ENCODE measurements at places on chromosomes 6 and 20. TPM values are rescaled to one million over a fixed set of nuclear protein-coding genes. Genes with fewer than 3 reads are reported as not detected.

C2 gene
- total RNA-seq = 0.69 TPM

- no peak for DNase-seq
These were observed 2.0 kb downstream of the FOXC1 start for GRCh38 chr6:1611572-1612298.

DNA sequence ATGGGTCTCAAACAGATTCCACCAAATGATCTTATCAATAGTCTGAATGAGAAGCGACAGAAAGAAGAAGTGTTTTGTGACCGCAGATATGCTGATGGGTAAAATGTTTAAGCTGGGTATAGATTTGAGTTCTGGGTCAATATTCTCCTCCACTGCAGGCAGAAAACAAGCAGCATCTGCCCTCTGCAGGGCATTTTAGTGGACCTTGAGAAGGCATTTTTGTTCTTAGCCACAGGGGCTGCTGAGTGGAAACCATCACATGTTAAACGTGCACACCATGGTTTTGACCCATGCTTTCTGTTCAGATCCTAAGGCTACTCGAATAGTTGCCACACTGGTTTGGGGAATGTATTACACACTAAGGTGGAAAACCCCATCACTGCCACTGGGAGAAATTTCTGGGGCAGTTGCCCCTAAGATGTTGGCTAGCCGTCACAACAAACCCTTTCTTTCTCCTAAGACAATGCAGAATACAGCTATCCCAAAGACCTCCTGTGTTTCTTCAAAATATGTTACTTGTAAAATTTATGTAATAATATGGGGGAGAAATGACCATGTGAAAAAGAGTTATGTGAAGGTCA is 5.5 kb downstream of the POU3F2 start:
- DNase-seq = no peak

RIMS4 gene
- total RNA-seq = 0.35 TPM

GRCh38 chr6:131958095-131958494 is 6.9 kb upstream of the CCN2 start:
- DNase-seq = no peak

LST1 gene
- total RNA-seq = not detected

GRCh38 chr6:137297887-137298286 is 78.7 kb upstream of the IFNGR1 start:
- DNase-seq = no peak

GRCh38 chr20:24678351-24679106 is 209.1 kb downstream of the SYNDIG1 start:
- no peak for DNase-seq

DNA sequence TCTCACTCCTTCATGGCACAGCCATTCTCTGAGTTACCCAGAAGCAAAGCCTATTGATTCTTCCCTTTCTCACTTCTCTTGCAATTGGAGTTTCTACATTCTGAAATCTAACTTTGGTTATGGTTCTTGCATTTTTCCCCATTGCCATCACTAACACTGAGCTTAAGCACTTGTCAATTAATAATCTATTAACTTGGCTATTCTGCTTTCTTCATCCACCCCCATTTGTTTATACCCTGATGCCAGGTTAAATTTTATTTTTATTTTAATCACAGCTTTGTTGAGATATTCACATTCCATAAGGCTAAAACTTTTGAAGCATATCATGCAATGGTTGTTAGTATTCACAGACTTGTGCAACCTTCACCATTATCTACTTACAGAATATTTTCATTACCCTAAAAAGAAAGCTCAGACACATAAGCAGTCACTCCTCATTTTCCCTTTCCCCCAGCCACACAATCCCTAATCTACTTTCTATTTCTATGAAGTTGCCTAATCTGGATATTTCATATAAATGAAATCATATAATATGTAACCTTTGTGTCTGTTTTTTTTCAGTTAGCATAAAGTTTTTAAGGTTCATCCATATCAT is 222.3 kb downstream of the UBE3D start:
- DNase-seq = no peak

HM13 gene
- 97.3 TPM for total RNA-seq

THEMIS gene
- not detected for total RNA-seq

DNA sequence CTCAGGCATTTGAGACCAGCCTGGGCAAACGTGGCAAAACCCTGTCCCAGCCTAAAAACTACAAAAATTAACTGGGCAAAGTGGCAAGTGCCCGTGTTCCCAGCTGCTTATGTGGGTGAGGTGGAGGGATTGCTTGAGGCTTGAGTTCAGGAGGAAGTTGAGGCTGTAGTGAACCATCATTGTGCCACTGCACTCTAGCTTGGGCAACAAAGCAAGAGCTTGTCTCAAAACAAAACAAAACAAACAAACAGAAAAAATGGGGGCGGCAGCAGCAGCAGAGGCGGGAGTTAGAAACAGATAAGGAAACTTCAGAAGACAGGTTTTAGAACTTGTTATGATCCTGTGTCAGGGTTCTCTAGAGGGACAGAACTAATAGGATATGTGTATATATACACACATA is 49.0 kb downstream of the SCAF8 start:
- DNase-seq = no peak

GRCh38 chr6:14748679-14749078 is 497.2 kb upstream of the JARID2 start:
- DNase-seq = no peak

DNA sequence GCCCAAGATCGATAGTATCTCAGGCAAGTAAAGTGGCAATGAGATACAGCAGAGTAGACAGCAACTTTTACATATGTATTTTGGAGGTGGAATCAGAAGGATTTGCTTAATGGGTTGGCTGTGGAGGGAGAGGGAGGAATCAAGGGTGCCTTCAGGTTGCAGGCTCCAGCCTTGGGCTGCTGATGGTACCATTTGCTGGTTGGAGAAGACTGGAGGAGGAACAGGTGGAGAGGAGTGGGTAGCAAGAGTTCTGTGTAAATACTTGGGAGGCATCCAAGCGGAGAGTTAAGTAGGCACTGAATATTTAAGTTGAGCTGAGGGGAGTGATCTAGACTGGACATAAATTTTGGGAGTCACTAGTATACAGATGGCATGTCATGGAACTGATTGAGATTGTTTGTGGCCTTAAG is 5.2 kb downstream of the BICRAL start:
- DNase-seq = no peak

PPP1R14C gene
- not detected for total RNA-seq

DNA sequence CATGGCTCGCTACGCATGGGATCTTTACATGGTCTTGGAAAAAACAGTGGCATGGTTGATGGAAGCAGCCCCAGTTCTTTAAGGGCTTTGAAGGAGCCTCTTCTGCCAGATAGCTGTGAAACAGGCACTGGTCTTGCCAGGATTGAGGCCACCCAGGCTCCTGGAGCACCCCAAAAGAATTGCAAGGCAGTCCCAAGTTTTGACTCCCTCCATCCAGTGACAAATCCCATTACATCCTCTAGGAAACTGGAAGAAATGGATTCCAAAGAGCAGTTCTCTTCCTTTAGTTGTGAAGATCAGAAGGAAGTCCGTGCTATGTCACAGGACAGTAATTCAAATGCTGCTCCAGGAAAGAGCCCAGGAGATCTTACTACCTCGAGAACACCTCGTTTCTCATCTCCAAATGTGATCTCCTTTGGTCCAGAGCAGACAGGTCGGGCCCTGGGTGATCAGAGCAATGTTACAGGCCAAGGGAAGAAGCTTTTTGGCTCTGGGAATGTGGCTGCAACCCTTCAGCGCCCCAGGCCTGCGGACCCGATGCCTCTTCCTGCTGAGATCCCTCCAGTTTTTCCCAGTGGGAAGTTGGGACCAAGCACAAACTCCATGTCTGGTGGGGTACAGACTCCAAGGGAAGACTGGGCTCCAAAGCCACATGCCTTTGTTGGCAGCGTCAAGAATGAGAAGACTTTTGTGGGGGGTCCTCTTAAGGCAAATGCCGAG is 78.2 kb downstream of the ASXL1 start:
- DNase-seq = no peak

GRCh38 chr6:122788663-122789181 is 336 bp upstream of the SMPDL3A start:
- no peak for DNase-seq

DNA sequence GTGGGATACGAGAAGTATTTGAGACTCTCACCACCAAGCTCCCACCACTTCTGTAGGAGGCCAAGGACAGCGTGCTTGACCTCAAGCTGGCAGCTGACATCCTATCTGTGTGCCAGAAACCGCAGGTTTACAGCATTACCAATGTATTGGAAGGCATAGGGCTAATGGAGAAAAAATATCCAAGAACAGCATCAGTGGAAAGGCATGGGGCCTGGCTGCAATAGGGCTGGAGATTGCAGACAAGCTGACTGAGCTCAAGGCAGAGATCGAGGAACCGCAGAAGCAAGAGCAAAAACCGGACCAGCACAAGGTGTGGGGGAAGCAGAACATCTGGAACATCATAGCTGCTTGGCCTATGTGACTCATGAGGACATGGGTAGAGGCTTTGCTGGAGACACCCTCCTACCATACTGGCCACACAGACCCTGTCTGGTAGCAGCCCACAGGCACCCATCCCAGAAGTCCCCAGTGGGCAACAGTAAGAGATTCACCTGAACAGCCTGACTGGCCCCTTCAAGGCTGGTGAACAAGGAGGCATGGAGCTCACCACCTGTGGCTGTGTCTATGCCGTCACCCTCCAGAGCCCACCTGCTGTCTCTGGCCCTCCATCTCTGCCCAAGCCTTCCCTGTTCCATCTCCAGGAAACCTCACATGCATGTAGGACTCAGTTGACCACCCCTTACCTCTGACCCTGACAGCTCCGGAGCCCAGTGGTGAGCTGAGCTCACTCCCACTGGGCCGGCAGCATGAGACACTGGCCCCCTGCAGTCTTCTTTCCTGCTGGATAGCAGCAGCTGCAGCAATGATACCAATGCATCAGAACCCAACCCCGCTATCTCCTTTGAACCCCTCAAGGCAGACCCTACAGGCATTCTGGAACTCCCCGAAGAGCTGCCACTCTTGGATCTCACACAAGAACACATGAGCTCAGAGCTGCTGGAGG is 171.1 kb downstream of the KIF6 start:
- no peak for DNase-seq

JPH2 gene
- total RNA-seq = 1.7 TPM

DNA sequence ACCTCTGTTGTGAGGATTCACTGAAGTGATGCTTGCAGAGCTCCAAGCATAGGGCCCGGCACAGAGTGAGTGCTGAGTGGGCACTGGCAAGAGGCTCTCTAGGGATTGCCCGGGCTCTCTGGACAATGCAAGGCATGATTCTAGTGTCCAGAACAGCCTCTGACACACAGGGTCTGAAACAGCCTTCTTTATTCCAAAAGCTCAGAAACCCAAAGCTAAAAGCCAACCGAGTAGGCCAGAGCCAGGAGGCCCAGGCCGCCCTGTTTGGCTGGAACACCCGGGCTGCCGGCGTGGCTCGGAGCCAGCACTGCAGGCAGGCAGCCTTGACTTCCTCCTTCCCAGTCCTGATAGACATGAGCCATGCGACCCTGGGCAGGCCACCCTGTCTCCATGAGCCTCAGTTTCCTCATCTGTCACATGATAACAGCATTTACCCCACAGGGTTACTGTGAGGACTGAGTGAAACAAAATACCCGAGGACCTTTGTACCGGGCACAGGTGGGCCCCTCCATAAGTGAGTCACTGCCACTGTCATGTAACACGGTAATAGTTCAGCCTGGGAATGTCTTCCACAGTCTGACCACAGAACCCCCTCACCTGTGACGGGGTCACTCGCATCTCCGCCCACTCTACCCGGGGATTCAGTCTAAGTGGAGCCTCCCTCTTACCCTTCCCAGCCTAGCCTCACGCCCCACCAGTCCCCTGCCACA is 51.5 kb downstream of the PTPRT start:
- no peak for DNase-seq

DNA sequence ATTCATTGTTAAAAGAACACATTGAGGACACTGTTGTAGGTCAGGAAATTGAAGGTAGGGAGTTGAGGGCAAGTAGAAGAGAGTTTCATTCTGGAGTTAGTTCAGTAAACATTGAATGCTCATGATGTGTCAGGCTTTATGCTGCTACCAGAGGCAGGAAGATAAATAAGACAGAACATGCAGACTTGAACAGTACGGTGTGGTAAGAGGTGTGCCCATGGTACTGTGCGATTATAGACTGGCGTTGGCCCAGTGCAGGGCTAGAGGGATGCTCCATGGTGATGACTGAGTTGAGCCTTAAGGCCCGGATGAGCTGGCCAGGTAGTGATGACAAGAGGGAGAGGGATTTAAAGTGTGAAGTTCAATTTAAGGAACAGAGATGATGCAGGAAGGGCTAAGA is 50.8 kb downstream of the CARMIL1 start:
- DNase-seq = no peak

DNA sequence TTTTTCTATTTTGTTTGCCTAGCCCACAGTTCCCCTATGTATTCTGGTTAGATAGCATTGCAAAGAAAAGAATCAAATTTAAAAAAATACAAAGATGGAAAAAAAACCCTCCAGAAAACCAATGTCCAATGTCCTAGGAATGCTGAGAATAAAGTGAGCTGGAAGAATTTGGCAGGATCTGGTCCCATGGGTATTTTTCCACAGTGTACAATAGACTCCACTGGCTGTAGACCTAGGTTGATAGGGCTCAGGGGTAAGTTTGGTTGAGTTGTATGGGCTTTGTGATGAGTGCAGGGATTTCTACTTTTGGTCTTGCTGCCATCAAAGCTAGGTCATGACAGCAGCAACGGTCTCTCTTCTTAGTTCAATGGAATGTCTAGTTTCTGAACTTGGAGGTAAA is 41.5 kb downstream of the SLC22A2 start:
- DNase-seq = no peak

- DNase-seq = no peak
These were observed 112.4 kb downstream of the BTBD9 start for GRCh38 chr6:38527371-38527770.

DNA sequence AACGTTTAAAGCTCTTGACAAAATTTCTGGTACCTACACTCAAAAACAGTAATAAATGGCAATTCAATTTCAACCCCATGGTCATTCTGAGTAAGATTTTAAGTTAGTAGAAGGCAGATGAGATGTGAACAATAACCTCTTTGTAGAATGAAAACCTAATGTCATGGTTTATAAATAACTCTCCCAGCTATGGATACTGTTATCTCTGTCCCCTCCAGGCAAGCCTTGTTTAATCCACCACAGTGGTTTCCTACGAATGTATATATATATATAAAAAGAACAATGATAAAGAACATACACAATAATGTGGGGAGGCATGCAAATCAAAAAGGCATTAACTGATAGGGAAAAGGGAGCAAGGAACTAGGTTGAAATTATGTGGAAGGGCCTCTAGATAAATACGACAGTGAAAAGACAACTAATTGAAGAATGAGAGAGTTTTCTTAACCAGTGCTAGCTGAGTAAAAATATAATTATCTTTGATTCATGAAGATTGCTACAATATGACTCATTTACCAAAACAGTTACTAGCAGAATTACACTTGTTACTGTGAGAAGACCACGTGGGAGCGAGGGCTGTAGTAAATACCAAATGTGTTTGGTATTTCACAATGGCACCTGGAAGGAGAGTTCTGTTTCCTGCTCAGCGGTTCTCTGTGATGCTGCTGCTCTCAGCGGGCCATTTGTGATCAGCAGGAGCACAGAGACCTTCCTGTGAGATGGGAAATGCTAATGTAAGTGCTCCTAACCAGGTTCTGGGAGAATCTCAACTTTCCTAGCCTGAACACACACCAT is 173.7 kb downstream of the MBOAT1 start:
- no peak for DNase-seq

GINS1 gene
- total RNA-seq = 22.1 TPM

- no peak for DNase-seq
These were observed 79.1 kb downstream of the LYRM2 start for GRCh38 chr6:89559487-89559886.
